ENCODE measurements at places on chromosomes 3 and 15.

DNA sequence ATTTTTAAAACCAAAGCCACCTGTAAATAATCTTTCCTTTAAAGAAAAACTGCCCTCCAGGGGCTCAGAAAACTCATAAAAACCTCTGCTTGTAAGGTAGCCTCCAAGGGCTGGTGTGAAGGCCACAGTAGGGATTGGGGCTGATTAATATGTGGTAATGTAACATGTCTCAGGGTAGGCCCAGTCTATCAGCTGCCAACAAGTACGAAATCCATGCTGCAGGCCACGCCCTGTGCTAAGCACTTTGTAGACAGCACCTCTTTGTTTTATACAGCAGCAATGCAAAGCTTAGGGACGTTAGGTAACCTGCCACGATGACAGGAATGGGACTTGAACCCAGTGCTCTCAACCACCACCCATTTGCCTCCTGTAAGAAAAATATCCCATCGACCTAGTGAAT lies 65.6 kb upstream of the PRICKLE2 start:
- DNase-seq, result no peak

GRCh38 chr15:63811942-63812550 lies 21.7 kb downstream of the HERC1 start:
- no peak for DNase-seq

- DNase-seq, result no peak
Observed at GRCh38 chr15:68384451-68385239, 47.3 kb downstream of the ITGA11 start.

DNA sequence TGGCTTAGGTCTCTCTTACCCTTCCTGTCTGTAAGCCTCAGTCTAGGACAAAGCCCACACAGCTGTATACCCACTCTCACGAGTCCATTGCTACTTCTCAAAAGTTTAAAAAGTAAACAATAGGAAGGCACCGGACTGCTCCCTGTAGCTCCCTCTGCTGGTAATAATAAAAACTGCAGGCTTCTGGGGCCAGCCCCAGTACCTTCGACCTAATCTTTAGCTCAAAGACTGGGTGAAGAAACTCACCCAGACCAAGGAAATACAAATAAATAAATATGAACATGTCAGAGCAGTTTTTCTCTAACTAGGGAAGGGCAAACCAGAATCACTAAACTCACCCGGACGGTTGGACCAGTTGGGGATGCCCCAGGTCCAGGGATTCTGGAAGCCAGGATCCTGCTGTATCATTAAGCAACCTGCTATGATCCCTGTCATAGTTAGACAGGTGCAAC lies 5.0 kb downstream of the FAM219B start:
- no peak for DNase-seq

- no peak for DNase-seq
Observed at GRCh38 chr3:104673981-104674380, 692.7 kb upstream of the ALCAM start.

- no peak for DNase-seq
Observed at GRCh38 chr3:14706096-14706495, 31.2 kb downstream of the C3orf20 start.

- DNase-seq, result no peak
Observed at GRCh38 chr15:40069178-40070165, 30.5 kb upstream of the SRP14 start.

- DNase-seq, result no peak
Observed at GRCh38 chr15:92059036-92059970, 205.8 kb downstream of the SLCO3A1 start.

- no peak for DNase-seq
Observed at GRCh38 chr3:169658311-169658931, 5.1 kb downstream of the MECOM start.

GRCh38 chr15:40276927-40277326 lies 5.9 kb downstream of the ANKRD63 start:
- no peak for DNase-seq

DNA sequence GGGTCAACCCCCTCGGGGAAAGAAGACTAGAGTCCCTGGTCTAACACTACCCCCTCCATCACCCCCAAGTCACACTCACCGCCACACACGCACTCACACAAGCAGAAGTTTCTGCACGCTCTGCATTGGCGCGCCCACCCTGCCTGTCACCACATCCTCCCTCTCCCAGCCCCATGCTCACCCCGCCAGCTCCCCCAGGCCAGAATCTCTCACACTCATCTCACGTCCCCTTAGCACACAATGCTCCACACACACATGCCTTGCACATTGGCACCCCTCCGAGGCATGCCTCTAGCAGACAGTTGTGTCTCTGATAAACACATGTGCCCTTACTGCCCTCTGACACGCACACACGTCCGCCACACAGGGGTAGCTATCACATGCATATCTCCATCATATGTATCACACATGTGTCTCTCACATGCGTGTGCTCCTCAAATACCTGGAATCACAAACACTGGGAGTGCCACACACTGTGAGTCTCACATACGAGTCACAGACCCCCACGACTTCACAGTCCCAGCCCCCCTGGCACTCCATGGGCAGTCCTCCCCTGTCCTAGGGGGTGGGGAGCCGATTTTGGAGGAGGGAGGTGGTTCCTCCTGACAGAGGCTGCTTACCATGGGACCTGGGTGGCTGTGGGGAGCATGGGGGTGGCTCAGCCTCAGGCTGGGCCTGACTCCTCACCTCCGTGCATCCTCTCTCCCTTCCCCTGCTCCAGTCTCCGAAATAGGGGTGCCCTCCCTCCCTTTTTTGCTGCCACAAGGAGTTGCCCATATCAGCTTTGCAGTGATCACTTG lies 898 bp downstream of the FBLN2 start:
- no peak for DNase-seq

GRCh38 chr15:101051291-101052030 lies 132.3 kb downstream of the LRRK1 start:
- DNase-seq, result no peak

- no peak for DNase-seq
Observed at GRCh38 chr15:85284497-85284896, 95.9 kb upstream of the AKAP13 start.

DNA sequence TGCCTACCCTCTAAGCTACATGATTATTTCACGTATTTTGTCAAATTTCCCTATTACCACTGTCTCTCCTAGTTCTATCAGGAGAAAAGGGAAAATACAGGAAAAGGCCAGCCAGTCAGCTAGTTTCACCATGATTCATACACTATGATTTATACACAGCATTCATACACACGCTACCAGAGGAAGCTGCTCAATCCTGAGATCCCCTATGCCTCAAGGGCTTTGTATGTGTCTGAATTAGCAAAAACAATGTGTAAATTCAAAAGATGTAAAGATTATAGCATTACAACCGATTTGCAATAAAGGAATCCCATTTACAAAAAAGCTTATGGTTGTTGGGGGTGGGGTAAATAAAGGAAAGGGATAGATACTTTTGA lies 3.1 kb upstream of the ACKR4 start:
- no peak for DNase-seq

GRCh38 chr3:61583890-61584875 lies 22.8 kb downstream of the PTPRG start:
- no peak for DNase-seq

DNA sequence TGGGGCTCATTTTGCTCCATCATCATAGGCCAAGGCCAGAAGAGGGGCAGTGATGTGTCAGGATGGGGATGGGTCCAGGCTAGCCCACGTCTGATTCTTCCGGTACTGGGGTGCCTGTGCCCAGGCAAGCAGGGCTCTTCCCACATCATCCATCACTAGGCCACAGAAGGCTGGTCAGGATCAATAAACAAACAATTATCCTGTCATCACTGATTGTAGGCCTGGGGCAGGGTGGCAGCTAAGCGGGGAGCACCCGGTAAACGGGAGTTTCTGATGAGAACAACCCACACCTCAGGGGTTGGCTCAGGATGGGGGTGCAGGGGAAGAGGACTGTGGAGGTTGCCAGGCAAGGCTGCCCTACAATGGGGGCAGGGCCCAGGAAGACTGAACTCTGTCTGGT lies 18.1 kb upstream of the CACNA2D2 start:
- DNase-seq, result no peak

GRCh38 chr3:27174530-27174929 lies 194.7 kb downstream of the NEK10 start:
- no peak for DNase-seq

DNA sequence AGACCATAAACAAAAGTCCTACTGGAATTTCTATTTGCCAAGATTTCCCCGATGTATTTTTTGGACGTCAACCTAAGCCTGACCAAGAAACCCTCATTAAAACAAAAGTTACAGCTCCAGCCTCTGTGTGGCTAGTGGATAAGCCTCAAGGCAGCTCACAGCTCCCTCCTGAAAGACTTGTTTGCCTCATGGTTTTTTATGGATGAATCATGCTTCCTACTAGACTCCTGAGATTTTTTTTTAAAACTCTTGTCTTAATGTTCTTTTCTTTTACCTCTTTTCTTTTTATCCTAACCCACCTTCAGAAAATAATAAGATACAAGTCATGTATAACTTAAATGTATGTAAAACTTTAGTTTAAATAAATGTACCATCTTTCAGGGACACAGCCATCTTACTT lies 52.4 kb downstream of the SUCNR1 start:
- DNase-seq, result no peak

DNA sequence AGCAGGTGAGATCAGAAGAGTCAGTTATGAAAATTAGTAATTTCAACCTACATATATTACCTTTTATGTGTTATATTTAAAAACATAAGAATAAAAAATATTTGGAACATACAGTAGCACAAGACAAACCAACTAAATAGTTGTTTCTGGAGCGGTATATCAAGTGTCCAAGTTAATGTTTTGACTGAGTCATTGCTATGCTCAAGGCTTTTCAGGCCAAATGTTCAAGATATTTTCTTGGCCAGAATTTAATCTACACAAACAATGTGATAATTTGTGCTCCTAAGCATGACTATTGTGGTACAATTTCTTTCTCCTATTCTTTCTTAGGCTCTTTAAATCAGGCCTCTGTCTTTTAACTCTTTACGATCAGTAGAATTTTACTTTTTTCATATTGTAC lies 412.4 kb downstream of the RAP2B start:
- DNase-seq, result no peak

- no peak for DNase-seq
Observed at GRCh38 chr3:140432229-140432669, 245.6 kb upstream of the TRIM42 start.

DNA sequence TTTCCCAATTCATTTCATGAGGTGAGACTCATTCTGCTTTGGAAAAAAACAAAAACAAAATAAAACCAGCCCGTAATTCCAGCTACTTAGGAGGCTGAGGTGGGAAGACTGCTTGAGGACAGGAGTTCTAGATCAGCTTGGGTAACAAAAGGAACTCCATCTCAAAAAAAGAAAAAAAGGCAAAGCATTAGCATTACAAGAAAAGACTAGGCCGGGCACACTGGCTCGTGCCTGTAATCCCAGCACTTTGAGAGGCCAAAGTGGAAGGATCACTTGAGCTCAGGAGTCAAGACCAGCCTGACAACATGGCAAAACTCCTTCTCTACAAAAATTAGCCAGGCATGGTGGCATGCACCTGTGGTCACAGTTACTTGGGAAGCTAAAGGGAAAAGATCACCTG lies 33.9 kb downstream of the TRPM7 start:
- no peak for DNase-seq

DNA sequence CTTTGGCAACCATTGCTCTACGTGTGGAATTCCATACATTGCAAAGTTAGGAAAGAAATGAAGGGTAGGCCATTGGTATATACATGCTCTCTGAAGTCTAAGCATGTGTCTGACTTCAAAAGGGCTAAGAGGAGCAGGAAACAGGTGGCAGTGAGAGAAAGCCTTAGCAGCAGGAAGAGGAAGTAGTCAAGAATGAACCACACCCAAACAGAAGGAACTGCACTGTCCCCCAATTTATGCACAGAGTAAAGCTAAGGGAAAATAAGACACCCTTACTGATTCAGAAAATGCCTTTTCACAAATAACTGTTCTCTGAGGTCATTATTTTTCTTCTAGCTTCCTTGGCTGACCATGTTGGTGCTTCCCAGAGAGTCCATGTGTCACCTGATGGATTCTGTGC lies 575.4 kb downstream of the NTRK3 start:
- no peak for DNase-seq

DNA sequence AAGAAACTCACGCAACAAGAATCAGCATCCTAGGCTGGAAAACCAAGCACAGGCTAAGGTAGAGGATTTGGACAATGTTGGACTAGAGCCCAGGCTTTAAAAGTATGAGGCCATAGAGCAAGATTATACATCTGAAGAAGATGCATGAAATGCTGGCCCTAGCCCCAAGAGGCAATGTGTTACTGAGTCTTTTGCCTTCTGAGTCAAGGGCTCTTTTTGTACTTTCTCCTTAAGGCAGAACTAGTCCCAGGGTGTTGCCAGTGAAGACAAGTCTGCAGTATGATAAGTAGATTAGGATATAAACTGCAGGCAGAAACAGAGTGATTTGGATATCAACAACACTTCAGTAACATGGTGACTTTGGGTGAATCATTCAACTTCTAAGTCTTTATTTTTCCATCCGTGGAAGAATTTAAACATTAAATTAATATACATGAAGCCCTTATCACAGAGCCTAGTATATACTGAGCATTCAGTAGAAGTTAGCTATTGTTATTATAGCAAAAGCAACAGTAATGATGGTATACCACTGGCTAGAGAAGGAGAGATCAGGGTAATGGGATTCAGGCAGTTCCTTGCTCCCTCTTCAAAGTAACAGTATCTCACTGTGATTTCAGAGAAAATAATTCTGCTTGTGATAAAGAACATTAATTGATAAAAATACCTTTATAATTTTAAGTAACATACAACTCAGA lies 99.9 kb upstream of the MLF1 start:
- no peak for DNase-seq

- no peak for DNase-seq
Observed at GRCh38 chr3:52636673-52637072, 49.0 kb downstream of the PBRM1 start.

GRCh38 chr3:45870099-45870498 lies 16.2 kb upstream of the CCR9 start:
- peak; percentile 30 for DNase-seq

DNA sequence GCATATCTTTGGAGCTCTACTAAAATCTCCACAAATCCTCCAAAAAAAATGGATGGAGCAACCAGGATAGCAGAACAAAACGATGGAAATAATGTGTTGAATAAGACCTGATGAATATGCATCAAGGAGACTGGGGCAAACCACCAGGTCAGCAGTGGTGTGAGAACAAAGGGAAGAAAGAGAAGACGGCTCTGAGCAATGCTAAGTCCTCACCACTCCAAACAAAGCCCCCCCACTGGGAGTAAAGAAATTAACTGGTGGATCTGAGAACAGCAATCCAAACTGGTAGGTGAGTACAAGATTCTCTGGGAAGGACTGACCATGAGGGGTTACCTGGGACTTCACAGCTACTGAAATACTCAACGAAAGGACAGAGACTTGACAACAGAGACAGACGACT lies 977.3 kb downstream of the TBL1XR1 start:
- DNase-seq, result no peak
